Mesenteric fat pad (tissue), 1 donor: ENCODE measurements at places on chromosomes 16 and 17.
A peak's percentile ranks its signal among the peaks of the same experiment; 100 is the strongest.

- no peak for DNase-seq
Measured at GRCh38 chr17:78654325-78654724, 77.1 kb upstream of the DNAH17 start.

GRCh38 chr17:47693731-47694580 lies at the start of gene TBKBP1:
TBKBP1 (plus strand) TSS chr17:47694161; CDS start chr17:47696113, 1,952 bp downstream.
- DNase-seq = peak; percentile 88

GRCh38 chr16:5216441-5217080 lies 119.0 kb upstream of the EEF2KMT start:
- peak; percentile 41 for DNase-seq

DNA sequence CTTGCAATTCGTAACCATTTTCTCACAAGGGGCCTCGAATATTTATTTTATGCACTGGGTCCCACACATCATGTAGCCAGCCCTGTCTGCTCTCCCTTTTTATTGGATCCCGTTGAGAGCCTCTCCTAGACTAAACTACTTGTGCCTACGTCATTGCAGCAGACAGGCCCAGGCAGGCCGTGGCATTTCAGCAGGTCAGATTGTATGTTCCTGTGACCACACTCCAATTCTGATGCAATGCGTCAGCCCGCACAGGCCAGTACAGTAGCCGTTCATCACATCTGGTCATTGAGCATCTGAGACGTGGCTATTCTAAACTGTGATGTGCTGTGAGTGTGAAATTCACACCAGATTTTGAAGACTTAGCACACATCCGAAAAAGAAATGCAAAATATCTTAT lies 42.2 kb downstream of the ABAT start:
- DNase-seq = no peak
